ENCODE measurements at places on chromosomes 11 and 22.
A peak's percentile ranks its signal among the peaks of the same experiment; 100 is the strongest.

DNA sequence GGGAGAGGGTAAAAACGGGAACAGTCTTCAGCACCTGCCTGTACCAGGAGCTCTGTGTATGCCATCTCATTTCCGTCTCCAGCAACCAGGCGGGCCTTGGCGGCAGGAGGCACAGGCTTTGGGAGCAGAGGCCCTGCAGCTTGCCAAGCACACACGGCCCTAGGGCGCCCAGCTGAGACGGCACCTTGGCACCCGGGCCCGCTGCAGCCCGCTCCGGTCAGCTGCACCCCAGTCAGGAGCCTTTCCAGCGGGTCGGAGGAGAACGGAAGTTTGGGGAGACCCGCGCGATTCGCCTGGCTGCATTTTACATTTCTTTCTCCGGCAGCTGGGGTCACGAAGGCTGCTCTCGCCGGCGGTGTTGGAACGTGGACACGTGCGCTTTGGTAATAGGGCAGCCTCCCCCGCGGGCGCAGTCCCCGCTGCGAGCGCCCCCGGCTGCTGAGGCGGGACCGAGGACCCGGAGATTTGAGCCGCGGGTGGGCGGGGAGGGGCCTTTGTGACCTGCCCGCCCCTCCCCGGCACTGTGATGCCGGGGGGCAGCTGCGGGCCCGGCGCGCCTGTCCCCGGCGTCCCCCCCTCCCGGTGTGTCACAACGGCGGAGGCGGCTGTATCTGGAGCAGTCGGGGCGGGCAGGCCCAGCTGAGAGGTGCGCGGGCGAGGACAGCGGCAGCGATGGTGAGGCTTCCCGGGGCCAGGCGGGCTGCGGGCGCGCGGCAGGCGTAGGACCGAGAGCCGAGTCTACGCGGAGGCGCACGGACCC is at the start of gene TUBA8:
TSS of gene TUBA8 (plus strand) at position 616 of the 760 bp plus-strand sequence. CDS start at position 673, 57 bp downstream.
- DNase-seq = no peak

DNA sequence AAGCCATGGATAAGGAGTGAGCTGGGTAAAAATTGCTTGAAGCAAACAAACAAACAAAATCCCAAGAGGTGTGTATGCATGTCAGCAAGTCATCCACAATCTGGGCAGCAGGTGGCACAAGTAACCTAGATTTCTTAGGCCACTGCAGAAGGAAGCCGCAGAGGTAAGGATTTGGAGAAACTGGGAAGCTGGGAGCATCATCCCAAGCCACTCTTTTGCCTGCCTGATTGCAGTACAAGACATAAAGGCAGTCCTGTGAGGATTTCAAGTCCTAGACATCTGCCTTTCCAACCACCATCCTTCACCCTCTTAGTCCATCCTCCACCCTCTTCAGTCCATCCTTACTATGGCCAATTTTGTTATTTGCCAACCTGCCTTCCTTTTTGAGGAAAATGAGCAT is 67.2 kb upstream of the BMAL1 start:
- DNase-seq = no peak

GRCh38 chr11:108498046-108498815 is at the start of gene POGLUT3:
POGLUT3 (minus strand) TSS chr11:108498384; CDS start chr11:108498366, 18 bp downstream.
- peak; percentile 7 for DNase-seq

GRCh38 chr11:71452199-71453036 is 585 bp upstream of the NADSYN1 start:
- DNase-seq = no peak

DNA sequence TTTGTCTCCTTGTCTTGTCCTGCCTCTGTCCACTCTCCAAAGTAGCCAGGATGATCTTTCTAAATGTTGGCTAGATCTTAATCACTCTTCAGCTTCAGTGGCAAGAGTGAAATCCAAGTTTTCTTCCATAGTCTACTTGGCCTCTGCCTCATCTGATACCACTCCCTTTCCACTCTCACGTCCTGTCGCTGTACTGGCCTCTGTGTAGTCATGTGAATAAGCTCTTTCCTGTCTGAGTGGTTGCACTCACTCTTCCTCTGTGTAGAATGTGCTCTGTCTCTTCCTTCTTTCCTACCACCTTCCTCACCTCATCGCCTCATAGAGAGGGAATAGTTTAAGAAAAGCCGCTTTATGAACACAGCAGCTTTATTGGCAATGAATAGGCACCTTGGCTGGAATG is 86.5 kb downstream of the WNT11 start:
- no peak for DNase-seq

DNA sequence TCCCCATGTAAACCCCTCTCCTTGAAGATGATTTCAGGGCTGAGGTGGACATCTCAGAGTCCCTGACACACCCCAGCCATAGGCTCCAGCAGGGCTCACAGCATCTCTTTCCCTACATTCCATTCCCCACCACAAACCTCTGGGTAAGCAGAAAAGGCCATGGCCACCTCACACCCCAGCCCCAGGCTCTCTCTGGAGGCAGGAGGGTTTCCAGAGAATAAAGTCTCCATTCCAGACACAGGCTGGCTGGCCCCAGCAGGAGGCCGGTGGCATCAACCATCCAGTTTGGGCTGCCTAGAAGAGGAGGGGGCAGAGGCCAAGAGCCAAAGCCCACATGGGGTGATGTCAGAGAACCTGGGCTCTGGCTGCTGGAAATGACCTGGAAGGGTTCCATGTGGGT is 61.4 kb downstream of the TP53I11 start:
- DNase-seq = no peak

GRCh38 chr11:66691311-66691980 is 13.8 kb upstream of the RBM4B start:
- DNase-seq = no peak

GRCh38 chr22:36673821-36674220 is 29.7 kb downstream of the CACNG2 start:
- no peak for DNase-seq

GRCh38 chr11:113016905-113017304 is 55.7 kb downstream of the NCAM1 start:
- no peak for DNase-seq

- DNase-seq = no peak
These were observed 115.9 kb upstream of the CCDC179 start for GRCh38 chr11:22976146-22976545.

DNA sequence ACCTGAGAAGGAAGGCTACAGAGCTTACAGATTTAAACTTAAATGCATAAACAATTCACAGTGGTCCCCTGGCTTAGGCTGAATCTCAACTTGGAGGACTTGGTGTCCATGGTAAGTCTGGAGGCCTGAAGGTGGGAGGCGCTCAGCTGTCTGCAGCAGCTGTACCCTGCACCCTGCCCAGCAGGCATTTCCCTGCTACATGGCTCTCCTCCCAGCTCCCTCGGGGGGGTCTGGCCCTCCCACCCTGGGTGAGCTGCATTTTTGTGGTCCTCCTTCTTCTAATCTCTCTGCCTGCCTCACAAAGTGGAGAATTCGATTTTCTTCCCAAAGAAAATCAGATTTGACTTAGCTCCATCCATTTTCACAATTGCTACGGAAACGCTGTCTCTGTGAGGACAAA is 273.2 kb downstream of the KIRREL3 start:
- DNase-seq = no peak

GRCh38 chr11:70612459-70613141 is 214.3 kb downstream of the CTTN start:
- DNase-seq = no peak

GRCh38 chr11:46003572-46003971 is 81.1 kb downstream of the LARGE2 start:
- DNase-seq = no peak

DNA sequence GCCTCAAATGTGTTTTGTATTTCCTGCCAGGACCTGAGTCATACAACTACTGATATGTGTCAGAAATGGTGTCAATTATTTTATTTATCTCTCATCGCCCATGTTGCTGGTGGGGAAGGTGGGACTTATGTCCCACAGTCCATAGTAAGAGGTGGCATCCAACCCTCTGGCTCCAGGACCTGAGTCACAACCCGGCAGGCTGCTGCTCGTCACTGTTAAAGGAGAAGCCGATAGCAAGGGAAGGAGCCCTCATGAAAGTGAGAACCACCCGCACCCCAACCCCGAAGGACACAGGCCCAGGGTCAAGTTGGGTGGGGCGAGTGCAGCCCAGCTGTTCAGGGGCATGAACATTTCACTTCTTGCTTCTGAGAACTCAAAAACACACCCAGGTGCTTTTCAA is 33.1 kb upstream of the TP53I11 start:
- no peak for DNase-seq

DNA sequence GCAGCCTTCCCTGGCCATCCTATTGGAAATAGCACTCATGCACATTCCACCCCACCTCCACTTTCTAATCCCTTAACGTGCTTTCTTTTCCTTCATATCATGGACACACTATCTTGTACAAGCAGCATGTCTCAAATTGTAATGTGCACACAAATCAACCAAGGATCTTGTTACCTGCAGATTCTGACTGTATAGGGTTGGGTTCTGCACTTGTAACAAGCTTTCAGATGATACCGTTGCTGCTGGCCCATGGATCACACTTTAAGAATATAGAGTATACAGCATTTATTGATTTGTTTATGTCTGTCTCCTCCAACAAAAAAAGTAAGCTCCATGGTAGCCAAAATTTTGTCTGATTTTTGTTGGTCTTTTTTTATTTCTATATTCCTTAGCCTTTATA is 32.4 kb upstream of the POU2AF1 start:
- no peak for DNase-seq

GRCh38 chr11:13463779-13464290 is 813 bp upstream of the BTBD10 start:
- DNase-seq = no peak

DNA sequence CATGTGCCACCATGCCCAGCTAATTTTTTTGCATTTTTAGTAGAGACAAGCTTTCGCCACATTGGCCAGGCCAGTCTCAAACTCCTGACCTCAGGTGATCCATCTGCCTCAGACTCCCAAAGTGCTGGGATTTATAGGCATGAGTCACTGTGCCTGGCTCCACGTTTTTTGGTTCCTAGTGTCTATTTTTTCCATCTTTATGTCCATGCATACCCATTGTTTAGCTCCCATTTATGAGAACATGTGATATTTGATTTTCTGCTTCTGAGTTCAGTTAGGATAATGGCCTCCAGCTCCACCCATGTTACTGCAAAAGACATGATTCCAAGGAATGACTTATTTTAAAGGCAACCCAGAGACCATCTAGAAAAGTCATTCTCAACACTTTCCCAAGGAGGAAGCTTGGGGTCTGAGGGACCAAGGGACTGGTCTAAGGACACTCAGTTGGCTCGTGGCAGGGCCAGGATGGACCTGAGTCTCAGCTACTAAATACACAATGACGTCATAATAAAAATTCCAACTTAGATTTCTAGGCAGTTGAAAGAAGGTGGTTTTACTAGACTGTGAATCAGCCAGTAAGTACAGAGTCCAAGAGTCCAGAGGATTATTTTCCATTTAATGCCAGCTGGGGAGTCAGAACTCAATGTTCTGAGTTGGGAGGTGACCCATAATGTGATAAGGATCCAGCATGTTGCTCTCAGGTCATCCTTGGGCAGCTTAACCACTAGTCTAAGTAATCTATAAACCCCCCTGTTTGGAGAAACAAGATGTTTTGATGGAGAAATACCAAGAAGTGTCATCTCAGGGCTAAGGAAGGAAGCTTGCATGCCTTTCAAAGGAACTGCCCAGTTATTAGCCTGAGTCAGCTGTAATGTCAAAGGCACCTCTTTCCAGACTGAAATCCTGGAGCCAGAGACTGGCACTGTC is 39.4 kb downstream of the ABTB2 start:
- DNase-seq = no peak

- peak; percentile 39 for DNase-seq
These were observed 31.8 kb downstream of the DLG2 start for GRCh38 chr11:85595285-85595884.

- DNase-seq = no peak
These were observed 130.7 kb downstream of the FEZ1 start for GRCh38 chr11:125365196-125365931.

DNA sequence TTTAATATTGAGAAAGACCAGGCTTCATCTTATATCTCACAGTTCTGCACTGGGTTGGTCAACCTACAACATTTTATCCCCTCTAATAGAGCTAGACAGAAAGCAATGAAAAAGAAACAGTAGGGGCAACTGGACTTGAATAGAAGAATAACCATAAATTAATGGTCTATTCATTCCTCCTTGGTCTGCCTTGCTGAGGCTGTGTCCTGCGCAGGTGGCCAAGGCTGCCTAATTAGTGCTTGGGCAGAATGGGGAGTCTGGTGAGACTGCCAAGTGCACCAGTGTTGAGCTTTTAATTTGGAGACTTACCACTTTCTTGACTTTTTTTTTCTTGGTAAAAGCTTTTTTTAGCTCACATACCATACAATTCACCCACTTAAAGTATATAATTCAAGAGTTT is 35.0 kb upstream of the SPON1 start:
- no peak for DNase-seq

DNA sequence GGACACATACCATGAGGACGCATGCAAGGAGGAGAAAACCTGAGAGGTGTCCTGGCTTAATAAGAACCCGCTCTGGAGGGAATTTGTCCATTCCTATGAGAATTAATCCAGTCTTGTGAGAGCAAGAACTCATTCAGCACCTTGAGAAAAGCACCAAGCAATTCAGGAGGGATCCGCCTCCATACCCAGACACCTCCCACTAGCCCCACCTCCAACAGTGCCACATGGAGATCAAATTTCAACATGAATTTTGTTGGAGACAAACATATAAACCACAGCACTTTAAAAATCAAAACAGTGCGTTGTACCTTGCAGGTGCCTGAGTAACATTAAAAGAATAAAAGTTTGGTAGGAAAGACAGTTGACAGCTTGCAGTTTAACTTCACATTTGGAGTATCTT is 11.4 kb downstream of the UBE4A start:
- DNase-seq = no peak

- DNase-seq = no peak
These were observed 27.3 kb downstream of the INCENP start for GRCh38 chr11:62150887-62151736.

DNA sequence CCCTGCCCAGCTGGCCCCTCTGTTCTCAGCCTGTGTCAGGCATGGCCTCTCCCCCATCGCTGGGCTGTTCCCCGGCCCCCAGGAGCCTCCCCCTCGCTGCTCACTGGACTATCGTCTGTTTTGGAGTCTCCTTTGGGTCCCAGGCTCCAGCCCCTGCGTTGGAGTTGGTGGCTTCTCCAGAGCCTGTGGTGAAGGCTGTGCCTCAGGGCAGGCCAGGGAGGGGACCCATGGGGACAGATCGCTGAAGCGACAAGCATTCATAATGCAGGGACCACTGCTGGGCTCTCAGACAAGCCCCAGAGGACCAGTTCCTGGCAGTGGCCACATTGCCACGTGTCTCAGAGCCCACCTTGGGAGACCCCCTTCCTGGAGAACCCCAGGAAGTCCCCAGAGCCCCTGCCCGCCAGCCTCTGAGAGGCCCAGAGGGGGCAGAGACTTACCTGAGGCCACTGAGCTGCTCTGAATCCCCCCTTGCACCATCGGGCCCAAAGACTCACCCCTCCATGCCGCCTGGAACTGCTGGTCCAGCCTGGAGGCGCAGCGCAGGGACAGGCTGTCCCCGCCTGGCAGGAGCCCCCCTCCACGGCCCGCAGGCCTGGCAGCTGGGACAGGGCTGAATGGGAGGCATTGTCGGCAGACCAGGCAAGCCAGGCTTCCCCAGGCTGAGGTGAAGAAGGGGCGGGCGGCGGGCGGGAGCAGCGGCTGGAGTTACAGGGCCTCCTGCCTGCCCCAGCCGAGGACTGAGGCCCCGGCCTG is at the start of gene CHADL:
TSS of gene CHADL (minus strand) at position 555 of the 756 bp plus-strand sequence. CDS start at position 505, 50 bp downstream.
- DNase-seq = no peak

GRCh38 chr22:19149047-19149883 is 827 bp downstream of the GSC2 start:
- DNase-seq = no peak
